ENCODE measurements at places on chromosomes 1 and 21.

DNA sequence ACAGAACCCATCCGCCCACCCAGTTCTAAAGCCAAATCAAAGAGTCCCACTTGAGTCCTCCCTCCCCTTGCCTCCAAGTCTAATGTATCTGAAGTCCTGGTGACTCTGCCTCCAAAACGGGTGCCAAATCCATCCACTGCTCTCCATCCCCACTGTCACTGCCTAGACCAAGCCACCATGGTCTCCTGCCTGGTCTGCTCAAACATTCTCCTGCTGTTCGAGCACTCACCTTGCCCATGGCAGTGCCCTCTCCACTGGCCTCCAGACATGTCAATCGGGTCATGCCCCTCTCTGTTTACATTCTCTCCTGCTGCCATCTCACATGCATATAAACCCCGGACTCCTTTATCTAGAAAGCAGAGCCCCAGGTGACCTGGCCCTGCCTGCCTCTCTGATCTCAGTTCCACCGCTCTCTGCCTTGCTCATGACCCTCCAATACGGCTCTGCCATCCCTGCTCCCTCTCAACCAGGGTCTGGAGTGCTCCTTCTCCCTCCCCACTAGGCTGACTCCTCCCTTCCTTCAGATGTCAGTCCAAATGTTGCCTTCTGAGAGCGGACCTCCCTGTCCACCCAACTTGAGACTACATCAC, 32.1 kb upstream of the MX1 start:
- no peak for DNase-seq

DNA sequence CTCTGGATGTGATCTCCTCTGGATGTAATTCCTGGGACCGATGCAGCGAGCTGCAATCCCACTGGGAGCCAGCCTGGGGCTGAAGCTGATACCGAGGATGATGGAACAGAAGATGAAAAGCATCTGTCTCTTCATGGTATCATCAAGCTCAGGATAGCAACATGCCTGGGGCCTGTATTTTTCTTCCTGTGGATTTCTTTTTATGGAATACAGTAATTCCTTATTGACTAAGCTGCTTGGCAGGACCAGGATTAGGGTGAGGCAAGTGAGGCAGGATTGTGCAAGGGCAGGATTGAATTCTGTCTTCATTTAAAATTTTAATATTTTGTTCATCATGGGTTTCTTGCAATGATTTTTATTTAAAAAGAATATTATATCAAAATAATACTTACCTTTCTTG, 86.6 kb downstream of the SLC25A24 start:
- no peak for DNase-seq

DNA sequence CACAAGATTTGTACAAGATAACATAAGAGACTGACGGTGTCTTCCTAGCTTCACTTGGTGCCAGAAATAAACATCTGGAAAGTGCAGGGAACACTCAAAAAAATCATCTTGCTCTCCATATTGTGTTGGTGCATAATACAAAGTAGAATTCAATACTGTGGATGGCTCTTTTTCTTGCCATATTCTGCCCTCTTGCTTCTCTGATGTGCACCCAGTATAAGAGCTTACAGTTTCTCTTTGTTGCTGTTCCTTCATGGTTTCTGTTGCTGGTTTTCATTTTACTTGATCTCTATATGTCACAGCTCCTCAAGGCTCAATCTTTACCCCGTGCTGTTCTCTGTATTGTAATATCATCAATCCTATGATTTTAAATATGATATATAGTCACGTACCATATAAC, 528.5 kb upstream of the ZP4 start:
- no peak for DNase-seq

DNA sequence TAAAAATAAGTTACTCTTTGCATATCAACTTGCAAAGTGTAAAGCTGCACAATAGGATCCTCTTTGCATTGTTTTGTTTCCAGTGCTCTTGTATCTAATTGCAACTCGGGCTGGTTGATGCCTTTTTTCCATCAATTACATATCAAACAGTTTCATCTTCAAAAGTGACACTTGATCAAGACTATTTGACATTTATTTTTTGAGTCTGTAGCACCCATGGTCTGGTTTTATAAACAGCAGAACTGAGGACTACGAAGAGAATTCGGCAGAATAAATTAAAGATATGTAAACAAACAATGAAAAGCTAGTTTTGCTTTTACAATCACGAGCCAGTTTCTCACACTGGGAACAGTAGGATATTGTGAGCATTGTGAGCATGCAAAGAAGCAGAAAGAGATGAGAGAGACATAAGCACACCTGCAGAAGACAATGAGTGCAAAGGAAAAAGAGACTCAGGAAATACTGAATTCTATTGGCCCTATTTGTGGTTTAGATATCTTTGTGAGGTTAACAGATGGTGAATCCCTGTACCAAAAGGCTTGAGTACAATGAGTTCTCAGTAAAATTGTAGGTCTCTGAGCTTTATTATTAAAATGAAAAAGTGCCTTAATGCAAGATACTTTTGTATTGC, 45.4 kb downstream of the RPL5 start:
- DNase-seq: no peak
